ENCODE measurements at places on chromosomes 4 and X.

GRCh38 chr4:186201535-186202230 lies 10.3 kb downstream of the CYP4V2 start:
- DNase-seq = peak; percentile 67

DNA sequence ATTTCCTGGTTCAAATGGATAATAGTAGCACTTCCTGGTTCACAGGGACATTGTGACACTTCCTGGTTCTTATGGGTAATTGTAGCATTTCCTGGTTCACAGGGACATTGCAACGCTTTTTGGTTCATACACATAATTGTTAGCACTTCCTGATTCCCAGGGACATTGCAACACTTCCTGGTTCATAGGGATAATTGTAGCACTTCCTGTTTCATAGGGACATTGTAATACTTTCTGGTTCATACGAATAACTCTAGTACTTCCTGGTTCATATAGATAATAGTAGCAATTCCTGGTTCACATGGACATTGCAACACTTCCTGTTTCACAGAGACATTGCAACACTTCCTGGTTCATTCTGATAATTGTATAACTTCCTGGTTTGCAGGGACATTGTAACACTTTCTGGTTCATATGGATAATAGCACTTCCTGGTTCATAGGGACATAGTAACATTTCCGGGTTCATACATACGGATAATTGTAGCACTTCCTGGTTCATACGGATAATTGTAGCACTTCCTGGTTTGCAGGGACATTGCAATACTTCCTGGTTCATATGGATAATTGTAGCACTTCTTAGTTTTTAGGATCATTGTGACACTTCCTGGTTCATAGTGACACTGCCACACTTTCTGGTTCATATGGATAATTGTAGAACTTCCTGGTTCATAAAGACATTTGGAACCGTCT lies 61.6 kb upstream of the CD99 start:
- no peak for DNase-seq

- no peak for DNase-seq
Measured at GRCh38 chr4:149466446-149466845, 349.2 kb downstream of the IQCM start.

DNA sequence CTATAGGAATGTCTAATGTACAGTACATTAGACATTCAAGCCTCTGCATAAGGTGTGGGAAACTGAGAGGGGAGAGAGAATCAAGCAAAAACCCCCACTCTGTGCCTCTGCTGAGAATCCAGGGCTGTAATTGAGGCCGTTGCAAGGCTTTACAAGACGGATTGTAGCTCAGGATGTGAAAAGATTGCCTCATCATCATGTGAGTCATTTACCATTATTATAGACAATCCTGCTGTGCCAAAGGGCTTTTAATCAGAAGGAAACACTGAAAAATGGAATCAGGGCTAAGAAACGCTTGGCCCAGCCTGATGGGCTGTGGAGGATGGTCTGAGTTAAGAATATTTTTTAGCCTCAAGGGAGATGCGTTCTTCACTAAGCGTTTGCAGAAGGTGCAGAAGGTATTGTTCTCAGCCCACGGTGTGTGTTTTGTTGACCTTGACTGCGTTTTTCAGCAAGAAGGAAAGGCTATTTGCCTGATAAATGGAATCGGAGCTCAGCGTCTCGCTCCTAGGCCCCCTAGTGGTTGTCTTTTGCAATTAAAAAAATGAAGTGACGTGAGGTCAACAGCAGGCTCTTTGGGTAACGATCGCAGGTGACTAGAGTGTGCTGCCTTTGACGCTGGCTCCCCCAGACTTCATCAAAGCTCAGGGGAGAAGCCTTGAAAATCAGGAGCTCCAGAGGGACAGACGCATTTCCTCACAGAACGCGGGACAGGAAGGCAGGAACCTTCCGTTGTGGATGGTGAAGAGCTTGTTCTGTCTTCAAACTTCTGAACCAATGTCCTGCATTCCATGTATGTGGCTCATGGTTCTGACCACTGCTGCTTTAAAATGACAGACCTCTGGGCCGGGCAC lies 18.1 kb upstream of the CHRNA9 start:
- DNase-seq = peak; percentile 61

DNA sequence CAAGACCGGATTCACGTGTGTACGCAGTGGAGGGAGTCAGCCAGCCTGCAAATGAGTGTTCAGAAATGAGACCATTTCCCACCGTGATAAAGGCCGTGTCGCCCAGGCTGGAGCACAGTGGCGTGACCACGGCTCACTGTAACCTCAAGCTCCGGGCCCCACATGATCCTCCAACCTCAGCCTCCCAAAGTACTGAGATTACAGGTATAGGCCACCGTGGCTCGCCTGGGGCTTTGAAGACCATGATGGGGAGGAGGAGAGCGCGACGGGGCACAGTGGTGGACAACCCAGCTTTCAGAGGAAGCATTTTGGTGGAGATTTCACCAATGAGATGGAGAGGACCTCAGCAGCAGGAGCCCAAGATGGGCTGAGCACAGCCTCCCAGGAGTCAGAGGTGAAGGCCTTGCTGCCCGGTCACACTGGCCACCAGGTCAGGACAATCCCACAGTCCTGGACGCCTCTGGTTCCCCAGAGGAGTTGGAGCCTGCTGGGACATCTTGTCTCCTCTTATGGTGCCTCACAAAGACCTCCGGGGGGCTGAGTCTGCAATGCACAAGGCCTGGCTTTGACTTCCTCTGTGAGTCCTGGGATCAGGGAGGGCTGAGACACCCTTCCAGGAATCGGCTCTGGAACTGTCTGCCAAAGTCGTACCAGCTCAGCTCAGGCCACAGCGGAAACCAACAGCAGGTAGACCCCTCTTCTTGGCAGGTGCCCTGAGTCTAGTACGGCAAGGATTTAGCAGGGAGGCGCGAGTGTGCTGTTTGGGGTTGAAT lies 22.4 kb upstream of the MXD4 start:
- DNase-seq = no peak

DNA sequence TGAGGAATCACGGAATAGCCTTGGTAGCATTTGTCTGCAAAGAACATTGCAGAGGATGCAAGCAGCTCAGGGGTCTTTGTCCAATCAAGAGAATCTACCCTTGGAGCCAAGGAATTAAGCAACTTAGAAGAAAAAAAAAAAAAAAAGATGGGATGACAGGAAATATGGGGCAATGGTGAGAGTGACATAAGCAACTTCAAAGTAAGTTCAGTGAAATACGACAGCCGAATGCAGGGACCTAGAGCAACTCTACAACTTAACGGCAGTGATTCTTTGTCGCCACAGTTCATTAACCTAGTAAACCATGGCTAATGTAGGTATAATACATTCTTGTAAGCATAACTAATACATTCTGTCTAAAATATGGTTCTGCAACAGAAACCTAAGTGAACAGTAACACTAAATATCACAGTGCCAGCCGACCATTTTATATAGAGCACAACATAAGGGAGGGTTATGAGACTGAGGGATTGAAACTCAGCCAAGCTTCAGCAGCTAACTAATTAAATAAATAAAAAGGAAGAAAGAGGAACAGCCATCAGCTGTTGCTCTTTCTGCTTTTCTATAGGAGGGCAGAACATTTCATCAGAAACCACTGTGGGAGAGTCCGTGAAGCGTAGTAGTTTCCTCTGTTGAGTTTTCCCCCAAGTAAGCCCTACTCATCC lies 74.7 kb downstream of the PPARGC1A start:
- DNase-seq = no peak

DNA sequence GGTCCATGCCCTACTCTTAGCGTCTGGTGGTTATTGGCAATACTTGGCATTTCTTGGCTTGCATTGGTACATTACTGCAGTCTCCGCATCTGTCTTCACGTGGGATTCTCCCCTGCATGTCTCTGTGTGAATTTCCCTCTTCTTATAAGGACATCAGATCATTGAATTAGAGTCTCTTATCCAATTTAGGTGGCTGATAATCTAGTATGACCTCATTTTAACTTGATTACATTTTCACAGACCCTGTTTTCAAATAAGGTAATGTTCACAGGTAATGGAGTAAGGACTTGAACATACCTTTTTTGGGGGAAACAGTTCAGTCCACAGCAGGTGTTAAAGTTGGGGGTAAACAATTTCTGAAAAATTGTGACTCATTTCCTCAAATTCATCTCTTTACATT lies 16.6 kb downstream of the KIAA0232 start:
- DNase-seq = no peak

DNA sequence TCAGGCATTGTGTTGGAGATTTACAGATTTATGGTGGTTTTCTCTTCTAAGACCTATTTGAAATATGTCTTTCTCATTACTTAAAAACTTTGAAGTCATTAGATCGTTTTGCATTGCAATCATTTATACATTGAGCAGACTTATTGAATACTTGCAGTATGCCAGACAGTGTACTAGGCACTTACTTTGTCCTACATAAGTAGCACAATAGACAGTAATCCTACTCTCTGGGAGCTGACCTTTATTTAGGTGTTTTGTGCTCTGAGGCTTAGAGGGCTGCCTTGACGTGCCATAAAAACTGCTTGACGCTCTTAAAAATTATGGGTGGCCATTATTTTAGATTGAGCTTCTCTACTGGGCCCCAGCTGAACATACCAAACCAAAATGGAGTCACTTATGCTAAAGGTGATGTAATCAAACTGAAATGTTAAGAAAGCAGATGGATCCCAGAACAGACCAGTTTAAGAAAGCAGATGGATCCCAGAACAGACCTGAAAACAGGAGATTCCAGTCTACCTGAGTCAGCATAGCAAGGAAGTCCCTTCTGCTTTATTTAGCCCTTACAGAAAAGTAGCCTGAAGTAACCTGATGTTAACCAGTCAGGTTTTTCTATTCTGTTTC lies 42.4 kb downstream of the PTTG2 start:
- no peak for DNase-seq

DNA sequence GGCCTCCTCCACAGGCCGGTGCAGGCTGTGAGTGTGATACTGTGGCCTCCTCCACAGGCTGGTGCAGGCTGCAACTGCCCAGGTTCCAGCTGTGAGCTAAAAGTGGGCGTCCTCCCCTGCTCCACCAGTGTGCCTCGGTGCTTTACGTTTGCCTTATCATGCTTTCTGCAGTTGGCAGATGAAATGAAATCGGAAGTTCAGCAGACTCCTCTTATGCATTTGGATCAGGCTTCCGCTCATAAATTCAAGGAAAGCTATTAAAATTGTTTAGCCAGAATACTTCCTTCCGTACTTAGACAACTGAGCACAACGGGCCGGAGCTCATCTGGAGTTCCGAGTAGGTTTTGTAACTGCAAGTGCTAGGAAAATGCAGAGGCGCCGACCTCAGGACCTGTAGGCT lies 12.0 kb downstream of the CYP4V2 start:
- no peak for DNase-seq

DNA sequence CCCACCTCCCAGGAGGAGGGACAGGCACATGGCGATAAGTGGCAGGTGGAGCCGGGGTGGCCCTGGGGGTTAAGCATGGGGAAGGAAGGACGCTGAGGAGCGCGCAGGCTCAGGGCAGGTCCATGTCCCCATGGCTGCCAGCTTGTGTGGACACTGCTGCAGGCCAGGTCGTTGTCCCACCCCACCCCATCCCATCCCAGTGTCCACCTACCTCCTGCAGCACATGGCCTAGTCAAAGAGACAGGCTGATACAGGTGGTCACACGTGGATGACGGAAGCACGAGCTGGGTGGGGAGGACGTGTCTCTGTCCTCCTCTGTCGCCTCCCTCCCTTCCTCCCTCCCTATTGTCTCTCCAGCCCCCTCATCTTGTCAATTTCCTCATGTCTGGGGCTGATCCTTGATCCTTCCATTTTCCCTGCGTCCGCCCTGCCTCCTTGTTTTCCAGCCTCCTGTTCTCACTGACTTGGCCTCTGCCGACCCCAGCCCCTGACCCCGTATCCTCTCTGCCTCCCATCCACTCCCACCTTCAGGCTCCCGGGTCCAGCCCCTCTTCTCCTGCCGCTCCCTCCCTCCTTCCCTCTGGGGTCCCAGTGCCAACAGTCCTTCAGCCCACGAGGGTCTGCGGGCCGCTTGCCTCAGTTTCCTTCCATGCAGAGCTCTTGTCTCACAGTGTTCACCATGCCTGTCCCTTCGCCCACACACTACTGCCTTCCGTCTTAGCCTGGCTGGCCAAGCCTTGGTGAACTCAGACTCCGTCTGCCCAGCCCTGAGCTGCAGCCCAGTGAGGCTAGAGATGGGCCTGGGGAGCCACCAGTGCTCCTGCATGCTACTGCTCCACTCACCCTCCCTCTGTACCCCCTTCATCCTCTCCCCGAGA lies 15.5 kb upstream of the ADD1 start:
- DNase-seq = no peak

Data from stimulated activated CD4-positive, alpha-beta T cell treated with anti-CD3 and anti-CD28 coated beads, Interleukin-4, amount 100 ng/mL, for 4 hours (primary cell).